ENCODE measurements at places on chromosomes 6 and 20. TPM values are rescaled to one million over a fixed set of nuclear protein-coding genes. Genes with fewer than 3 reads are reported as not detected.

GRCh38 chr20:17759449-17759848 lies 59.7 kb downstream of the BANF2 start:
- DNase-seq = no peak

DNA sequence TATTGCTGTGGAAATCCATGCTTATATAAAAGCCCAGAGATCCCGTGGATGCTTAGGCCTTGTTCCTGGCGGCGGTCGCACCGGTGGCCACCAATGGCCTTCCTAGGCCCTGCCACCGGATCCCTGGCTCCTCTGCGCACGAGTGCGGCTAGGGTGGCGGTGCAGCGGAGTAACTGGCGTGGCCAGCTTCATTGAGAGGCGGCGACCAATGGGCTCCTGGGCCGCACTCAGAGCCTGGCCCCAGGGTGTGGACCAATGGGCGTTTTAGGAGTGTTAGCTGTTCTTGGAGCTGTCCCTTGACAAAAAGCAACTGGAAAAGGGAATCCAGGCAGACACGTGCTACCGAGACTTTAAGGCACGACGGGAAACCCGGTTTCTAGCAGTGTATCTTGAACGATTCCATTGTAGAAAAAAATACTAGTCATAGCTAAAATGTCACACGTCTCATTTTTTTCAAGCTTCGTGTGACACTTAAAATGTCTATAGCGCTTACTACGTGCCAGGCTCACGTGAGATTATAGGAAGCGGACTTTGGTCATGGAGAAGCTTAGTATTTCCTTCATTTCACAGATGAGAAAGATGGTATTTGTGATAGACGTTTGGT lies 1.7 kb downstream of the AMD1 start:
- peak; percentile 89 for DNase-seq

GRCh38 chr6:156648616-156649015 lies 128.6 kb upstream of the ARID1B start:
- DNase-seq = no peak

The TREML1 gene
- not detected for total RNA-seq

GRCh38 chr6:167327391-167327790 lies 2.5 kb downstream of the TTLL2 start:
- no peak for DNase-seq

The CALHM6 gene
- 1.7 TPM for total RNA-seq

DNA sequence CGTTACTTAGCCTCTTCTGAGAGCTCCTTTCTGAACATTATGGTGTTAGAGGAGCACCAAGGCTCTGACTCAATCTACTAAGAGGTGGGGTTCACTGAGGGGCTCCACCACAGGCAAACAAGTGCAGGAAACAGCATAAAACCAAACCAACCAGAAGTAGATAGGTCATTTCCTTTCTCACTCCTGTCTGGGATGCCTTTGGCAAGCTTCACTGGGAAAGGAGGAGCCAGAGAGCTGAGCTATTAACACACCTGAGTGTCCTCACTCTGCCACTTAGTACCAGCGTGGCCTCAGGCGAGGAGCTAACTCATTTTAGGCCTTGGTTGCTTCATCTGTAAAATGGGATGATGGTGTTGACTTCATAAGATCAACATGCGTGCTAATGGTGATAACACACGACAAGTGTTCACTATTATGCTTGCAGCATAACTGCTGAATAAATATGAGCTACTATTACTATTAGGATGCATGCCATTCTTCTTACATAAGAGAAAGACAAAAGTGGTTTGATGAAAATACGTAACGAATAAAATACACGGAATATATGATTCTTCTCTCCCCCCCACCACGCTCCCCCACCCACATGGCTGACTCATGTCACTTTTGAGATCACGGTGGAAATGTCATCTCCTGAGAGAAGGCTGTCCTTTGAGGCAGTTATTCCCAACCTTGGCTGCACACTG lies 185.4 kb downstream of the BCAS1 start:
- DNase-seq = no peak

The EFHC1 gene
- 5.7 TPM for total RNA-seq

DNA sequence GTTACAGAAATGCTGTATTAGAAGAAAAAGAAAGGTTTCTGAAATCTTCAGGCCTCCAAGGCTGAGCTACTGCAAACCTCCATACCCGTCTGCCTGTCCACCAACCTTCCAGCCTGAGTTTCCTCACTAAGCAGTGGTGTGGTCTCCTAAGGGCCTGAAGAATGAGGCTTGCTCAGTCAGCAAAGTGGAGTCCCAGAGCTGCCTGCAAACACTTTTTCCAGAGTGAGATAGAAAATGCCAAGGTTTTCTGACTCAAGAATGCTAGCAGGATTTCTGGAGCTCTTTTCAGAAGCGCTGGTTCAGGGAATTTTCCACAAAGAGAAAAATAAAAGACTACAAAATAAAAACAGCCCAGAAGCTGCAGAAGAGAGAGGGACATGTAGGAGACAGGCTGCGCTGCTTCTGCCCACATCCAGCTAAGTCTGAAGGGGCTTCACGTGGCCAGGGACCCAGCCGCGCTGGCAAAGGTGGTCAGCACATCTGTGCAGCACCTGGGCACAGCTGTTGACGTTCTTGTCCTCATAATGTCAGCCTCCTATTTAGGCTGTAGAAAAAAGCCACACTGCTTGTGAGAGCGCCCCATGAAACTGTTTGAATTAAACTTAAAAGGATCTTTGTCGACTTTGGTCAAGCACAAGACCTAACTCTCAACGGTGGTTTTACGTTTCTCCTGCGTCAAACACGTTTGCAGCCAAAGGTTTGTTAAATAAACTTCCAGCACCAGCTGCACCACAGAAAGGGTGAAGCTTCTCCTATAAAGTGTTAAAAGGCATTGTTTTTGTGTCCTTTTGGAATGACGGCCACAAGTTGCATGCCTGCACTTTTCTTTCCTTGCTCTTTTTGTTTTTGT lies 209.0 kb downstream of the THBS2 start:
- no peak for DNase-seq

The HINT3 gene
- 32.9 TPM for total RNA-seq

The MEP1A gene
- not detected for total RNA-seq

GRCh38 chr6:10621213-10621612 lies 73.2 kb downstream of the C6orf52 start:
- DNase-seq = no peak

GRCh38 chr20:32589256-32589655 lies 4.1 kb upstream of the NOL4L start:
- DNase-seq = no peak

- DNase-seq = no peak
Measured at GRCh38 chr6:148818939-148819575, 72.2 kb downstream of the UST start.

All from left ventricle myocardium inferior (tissue), 1 donor.